Activated T-cell treated with anti-CD3 and anti-CD28 coated beads, Interleukin-2, amount 50 U/mL, for 48 hours (primary cell): ENCODE measurements at places on chromosomes 1 and 21.

- no peak for DNase-seq
These were observed 49.7 kb upstream of the GFI1 start for GRCh38 chr1:92536211-92536979.

GRCh38 chr1:228339766-228340685 is 66.6 kb downstream of the TRIM11 start:
- DNase-seq, result no peak

GRCh38 chr1:77882411-77882810 is 6.0 kb upstream of the NEXN start:
- DNase-seq, result no peak

GRCh38 chr1:24151175-24151533 is 8.2 kb upstream of the IL22RA1 start:
- no peak for DNase-seq

- no peak for DNase-seq
These were observed 335.4 kb downstream of the RRAGC start for GRCh38 chr1:38524025-38524641.

DNA sequence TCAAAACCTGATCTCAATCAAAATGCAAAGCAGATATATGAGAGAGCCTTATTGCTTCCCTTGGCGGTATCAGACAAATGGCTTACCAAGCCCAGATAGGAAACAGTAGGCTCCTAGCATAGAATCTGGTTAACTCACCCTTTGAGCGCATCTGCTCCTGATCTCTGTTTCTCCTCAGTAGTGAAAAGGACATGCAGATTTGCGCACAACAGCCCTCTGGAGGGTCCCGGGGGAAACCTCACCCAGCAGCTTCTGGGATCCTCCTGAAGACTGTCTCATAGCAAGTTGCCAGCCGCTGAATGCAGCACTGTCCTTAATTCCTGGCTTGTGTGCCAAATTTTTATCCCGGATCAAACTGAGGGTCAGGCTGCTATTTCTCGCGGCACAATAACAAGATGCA is 192.2 kb downstream of the FASLG start:
- DNase-seq, result no peak
